ENCODE measurements at places on chromosomes 3 and 15.

- DNase-seq = no peak
Measured at GRCh38 chr15:67164401-67164791, 90.1 kb downstream of the AAGAB start.

DNA sequence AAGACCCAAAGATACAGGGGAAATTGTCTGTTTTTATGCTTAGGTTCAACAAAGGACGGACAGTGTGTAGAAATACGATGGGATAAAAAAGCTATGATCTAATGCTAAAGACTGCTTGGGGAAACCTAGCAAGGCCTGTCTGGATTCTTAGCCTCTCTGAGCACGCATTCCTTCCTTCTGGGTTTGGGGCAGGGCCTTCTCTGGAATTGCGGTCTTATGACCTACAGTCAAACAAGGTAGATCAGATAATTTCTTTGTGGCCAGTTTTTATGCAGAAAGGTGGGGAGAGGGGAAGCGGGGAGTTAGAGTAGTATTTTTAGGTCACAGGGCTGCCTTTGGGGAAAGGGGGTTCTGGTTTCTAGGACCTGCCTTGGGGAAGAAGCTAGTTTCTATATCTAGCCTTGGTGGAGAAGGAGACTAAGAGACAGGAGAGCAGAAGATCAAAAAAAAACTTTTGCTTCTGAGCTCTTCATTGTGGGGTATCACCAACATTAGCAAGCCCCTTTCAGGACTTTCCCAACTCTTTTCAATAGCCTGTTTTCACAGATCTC, 39.1 kb upstream of the LIPC start:
- no peak for DNase-seq

DNA sequence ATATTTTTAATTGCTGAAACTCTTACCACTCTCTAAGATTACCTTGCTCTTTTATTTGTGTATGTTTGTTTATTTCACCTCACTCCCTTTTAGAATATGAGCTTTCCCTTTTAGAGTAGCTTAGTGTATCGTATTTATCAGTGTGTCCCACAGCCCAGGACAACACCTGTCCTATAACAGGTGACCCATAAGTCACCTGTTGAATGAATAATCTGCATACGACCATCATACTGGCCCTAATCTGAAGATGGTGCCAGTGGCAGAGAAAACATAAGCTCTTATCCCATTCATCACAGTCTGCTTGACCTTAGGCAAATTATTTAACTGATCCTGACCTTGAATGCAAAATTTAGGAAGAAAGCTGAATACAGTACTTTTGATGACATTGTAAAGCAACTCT, 254.6 kb upstream of the NR2F2 start:
- no peak for DNase-seq

GRCh38 chr15:61301701-61302100, 72.6 kb upstream of the RORA start:
- no peak for DNase-seq

- no peak for DNase-seq
Measured at GRCh38 chr3:171354049-171354705, 106.0 kb downstream of the TNIK start.

GRCh38 chr15:82647835-82648256, 683 bp upstream of the CPEB1 start:
- no peak for DNase-seq

DNA sequence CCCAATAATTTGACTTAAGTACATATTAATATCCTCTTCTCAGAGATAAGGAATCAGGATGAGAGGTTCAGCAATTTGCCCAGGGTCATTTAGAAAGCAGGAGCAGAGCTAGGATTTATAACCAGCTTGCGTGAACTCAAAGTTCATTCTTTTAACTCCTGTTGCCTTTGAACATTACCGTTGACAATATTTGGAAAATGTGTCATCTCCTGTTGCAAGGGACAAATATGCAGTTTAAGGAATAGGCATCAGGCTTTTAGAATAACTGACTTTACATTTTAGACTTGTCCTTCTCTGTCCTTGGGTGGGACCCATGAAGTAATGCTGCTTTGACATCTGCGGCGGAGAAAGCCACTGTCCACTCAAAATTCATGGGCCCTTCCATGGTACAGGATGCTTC, 252.2 kb upstream of the RGMA start:
- no peak for DNase-seq

GRCh38 chr3:178844916-178845315, 226.7 kb downstream of the ZMAT3 start:
- DNase-seq = no peak

DNA sequence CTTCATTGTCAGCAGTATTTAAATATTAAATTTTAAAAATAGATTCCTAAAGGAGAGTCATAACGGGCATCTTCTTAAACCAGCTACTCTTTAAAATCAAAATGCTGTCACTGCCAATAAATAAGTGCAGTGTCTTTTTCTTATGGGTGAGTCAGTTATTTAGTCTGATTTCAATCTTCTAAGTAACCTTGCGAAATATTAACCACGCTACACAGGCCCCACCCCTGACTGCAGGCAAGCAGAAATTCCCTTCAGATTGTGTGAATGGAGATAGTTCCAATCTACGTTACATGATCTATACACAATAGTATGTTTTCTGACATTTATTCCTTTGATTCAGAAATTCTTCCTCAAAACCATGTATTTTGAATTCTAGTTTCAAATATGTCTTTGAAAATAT, 141.5 kb downstream of the GADL1 start:
- DNase-seq = no peak

DNA sequence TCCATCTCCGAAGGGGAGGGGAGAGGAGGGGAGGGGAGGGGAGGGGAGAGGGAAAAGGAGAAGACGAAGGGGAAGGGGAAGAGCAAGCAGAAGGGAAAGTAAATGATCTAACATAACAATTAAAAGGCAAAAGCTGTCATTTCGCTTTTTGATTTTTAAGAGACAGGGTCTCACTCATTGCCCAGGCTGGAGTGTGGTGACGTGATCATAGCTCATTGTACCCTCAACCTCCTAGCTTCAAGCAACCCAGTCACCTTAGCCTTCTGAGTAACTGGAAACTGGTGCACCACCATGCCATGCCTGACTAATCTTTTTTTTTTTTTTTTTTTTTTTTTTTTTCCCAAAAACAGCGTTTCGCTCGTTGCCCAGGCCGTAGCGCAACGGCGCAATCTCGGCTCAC, 22.6 kb downstream of the ADAM10 start:
- DNase-seq = no peak

DNA sequence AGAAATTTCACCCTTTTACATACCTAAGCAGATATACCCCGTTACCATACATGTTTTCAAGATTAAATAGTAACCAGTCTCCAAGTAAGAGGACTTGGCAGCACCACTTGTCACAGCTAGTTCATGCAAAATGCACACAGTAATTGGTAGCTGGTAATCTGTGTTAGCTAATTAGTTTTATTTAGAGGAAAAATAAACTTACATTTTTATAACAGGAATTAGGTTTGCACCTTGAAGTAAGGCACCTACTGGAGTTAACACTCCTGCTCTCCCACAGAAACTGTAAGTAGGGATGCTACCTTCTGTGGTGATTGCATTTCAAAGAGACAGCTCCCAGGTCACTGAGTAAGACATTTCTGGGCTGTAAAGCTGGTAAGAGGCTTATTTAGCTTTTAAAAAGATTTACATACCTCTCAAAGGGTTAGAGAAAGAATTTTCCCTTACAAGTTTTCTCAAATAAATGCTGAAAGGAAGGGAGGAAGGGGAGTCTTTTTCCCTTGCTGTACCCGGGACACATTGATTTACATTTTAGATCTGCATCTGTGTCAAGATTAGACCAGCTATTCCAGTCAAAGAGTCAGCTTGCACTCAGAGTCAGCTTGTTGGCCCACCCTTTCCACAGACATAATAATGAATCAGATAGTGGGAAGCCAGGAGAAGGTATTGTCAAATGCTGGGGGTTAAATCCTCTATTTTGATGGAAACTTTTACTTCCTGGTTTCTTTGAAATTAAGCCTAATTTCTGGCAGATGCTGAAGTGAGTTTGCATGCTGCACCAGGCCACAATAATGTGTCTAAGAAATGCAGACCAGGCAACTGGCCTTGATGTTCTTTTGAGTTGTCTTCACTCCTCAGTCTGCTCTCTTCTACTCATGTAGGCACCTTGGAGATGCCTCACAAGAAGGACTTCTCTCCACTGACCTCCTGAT, 77.6 kb upstream of the CHD2 start:
- no peak for DNase-seq

- no peak for DNase-seq
Measured at GRCh38 chr3:11536936-11537612, 106.6 kb downstream of the VGLL4 start.

DNA sequence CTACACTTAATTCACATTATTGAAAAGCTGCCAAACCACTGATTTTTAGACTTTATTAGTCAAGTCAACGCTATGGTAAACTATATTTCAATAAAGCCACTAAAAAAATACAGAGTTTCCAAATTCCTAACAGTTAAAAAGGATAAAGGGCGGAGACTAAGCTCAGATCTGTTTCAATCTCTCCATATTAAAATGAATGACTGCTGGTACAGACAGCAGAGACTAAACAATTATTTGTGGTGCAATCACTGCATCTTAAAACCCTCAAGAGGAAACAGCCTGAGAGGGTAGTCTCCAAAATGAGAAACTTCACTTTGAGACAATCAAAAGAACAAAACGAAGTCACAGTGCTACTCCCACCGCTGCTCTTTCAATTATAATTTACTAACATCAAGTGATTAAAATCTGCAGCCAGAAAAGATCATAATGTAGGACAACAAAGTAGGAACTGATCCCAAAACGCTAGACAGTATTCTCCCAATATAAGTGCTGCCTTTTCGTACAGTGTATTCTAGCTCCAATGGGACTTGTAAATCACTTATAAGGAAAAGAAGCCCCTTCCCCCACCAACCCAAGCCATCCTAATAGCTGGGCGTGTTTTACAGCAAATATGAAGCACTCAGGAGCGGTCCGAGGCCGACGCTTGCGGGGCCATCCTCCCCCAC, 1.2 kb downstream of the UBP1 start:
- no peak for DNase-seq

DNA sequence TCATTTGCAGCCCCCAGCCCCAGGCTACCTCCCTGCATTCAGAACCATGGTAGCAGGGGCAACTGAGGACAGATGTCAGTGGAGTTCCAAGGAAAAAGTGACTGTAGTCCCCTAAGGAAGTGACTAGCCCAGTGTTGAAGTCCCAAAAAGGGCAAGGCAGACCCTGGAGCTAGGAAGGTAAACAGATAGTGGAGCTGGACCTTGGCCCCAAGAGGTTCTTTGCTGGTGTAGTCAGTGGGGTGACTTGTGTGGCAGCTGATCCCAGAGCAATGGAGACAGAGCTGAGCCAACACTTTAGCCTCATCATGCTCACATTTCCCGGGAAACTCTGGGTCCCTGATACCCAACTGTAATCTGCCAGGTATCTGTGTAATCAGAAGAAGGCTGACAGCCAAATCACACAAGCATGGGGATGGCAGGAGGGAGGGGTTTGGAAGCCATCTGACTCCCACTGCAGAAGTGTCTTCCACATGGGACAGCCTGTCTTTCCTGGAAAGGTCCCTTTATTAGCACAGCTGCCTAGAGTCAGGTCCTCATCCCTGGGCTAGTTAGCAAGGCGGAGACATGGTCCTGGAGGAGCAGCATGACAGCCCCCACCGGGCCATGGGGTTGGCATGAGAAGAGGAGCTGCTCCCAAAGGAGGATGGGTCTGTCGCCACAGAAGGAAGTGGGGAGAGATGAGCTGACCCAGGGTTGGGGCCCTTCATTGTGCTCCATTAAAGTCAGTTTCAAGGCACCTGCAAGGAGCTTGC, 39.8 kb downstream of the PXYLP1 start:
- DNase-seq = peak; percentile 40

- no peak for DNase-seq
Measured at GRCh38 chr3:112632596-112632995, 8.3 kb downstream of the CCDC80 start.

DNA sequence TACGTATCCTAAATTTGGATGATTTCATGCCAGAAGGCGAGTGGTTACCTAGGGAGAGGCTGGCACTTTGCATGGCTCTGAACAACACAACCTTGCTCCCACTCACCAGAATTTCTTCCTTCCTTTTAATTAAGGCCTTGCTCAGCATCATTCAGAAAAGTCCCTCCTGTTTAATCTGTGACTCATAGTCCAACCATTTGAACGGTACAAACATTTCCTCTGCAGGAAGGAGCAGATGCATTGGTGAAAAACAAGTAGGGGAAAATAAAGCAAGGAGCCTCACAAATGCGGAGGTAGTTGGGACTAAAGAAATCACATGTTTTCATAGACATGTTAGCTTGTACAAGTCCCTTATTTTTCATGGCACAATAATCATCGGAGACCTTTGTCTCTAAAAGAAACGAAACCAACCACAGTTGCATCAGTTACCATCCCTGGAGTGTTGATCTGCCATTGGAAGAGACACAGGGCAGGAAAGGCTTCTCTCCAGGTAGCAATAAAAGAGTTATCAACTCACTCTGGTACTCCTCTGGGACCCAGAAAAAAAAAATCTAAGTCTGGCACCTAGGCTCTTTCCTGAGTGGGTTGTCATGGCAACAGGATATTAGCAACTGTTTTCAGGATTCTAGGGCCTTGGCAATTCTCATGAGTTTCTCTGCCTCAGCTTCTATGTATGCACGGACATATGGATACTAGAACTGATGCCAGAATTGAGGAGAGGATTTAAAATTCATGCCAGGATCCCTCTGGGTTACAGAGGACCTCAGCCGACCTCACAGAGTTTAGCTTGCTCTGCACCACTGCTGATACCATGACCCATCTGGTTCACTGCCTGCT, 255.4 kb upstream of the ARPP21 start:
- DNase-seq = peak; percentile 90

- no peak for DNase-seq
Measured at GRCh38 chr3:52537726-52538421, 1.5 kb downstream of the UQCC5 start.

- no peak for DNase-seq
Measured at GRCh38 chr3:154195620-154196356, 74.6 kb downstream of the ARHGEF26 start.

DNA sequence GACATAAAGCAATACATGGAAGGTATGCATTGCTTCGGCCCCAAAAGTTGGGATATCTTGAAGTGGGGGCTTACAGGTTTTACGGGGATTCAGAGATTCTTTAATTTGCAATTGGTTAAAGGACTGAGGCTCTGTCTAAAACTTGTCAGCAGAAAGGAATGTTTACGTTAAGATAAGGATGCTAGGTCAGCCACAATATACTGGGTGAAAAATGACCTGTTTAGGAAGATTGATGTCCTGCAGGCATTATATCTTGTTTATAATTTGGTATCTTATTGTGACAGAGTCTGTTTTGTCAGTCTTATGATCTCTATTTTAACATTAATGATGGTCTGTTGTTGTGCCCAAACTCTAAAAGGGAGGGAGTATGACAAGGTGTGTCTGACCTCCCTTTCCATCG, 15.3 kb upstream of the CCNDBP1 start:
- DNase-seq = no peak

DNA sequence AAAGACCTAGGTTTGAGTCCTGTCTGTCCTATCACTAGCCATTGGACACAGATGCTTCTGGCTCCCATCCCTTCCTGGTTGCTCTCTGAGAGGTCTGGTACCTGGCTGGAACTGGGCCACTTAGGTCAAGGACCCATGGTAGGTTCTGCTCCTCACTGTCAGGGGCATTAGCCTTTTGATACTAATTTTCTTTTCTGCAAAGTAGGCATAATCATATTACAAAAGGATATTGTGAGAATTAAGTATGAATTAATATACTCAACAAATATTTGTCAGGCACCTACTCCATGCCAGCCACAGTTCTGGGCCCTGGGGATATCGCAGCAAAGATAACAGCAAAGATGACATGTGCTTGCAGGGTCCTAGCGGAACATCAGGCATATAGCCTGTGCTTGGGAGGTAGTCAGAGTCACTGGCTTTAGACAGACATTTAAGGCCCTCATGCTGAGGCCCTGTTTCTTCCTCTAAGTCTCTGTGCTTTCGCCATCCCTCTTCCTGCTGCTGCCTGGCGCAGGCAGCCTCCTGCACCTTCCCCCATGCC, 25.6 kb upstream of the LCTL start:
- no peak for DNase-seq

- no peak for DNase-seq
Measured at GRCh38 chr15:92928225-92928750, 28.2 kb downstream of the CHD2 start.

Measured in NCI-H1694 (cell line).